ENCODE measurements at places on chromosomes 4 and X. TPM values are rescaled to one million over a fixed set of nuclear protein-coding genes. Genes with fewer than 3 reads are reported as not detected.

The TBC1D8B gene
- polyA plus RNA-seq = 1.6 TPM

The RAB40A gene
- 0.94 TPM for polyA plus RNA-seq

The MAGEC3 gene
- not detected for polyA plus RNA-seq

The AR gene
- polyA plus RNA-seq = 0.39 TPM

The CPZ gene
- polyA plus RNA-seq = 7.2 TPM

The SORCS2 gene
- 1.2 TPM for polyA plus RNA-seq

The CDKL2 gene
- polyA plus RNA-seq = 0.10 TPM

The VEGFC gene
- 2.3 TPM for polyA plus RNA-seq

The RHOH gene
- 0.87 TPM for polyA plus RNA-seq

The CAPN6 gene
- polyA plus RNA-seq = 1.3 TPM

The HSD17B13 gene
- polyA plus RNA-seq = 0.08 TPM

The PNMA6A gene
- polyA plus RNA-seq = 0.04 TPM

The DIAPH2 gene
- 4.5 TPM for polyA plus RNA-seq

The GPRASP2 gene
- polyA plus RNA-seq = 1.5 TPM

The KIAA0232 gene
- polyA plus RNA-seq = 10.5 TPM

The TACC3 gene
- 22.5 TPM for polyA plus RNA-seq

The SULT1E1 gene
- polyA plus RNA-seq = 0.10 TPM

The GYPB gene
- polyA plus RNA-seq = not detected

The SOX3 gene
- polyA plus RNA-seq = not detected

The SLC4A4 gene
- polyA plus RNA-seq = 0.39 TPM

The MED12 gene
- polyA plus RNA-seq = 14.0 TPM

The BTK gene
- polyA plus RNA-seq = 0.55 TPM

The ODAPH gene
- not detected for polyA plus RNA-seq

The GPR143 gene
- polyA plus RNA-seq = 1.7 TPM

The ARHGAP36 gene
- polyA plus RNA-seq = not detected

The P2RY4 gene
- polyA plus RNA-seq = not detected

The TEX13C gene
- polyA plus RNA-seq = not detected

The TRMT10A gene
- polyA plus RNA-seq = 3.2 TPM

The GRK4 gene
- 1.2 TPM for polyA plus RNA-seq

The PGAM4 gene
- not detected for polyA plus RNA-seq

The TNIP3 gene
- polyA plus RNA-seq = not detected

The CT55 gene
- not detected for polyA plus RNA-seq

The LDB2 gene
- polyA plus RNA-seq = 3.5 TPM

The PRRG3 gene
- polyA plus RNA-seq = 0.09 TPM

The ARHGAP4 gene
- polyA plus RNA-seq = 10.6 TPM

The WDR13 gene
- 96.8 TPM for polyA plus RNA-seq

The ARX gene
- not detected for polyA plus RNA-seq

The PLP1 gene
- 2.3 TPM for polyA plus RNA-seq

The SSX2B gene
- not detected for polyA plus RNA-seq

The CXCL8 gene
- polyA plus RNA-seq = 8.3 TPM

The DYNLT3 gene
- 42.4 TPM for polyA plus RNA-seq

The ESX1 gene
- polyA plus RNA-seq = not detected

The ARMCX4 gene
- polyA plus RNA-seq = 3.3 TPM

The FRMPD3 gene
- polyA plus RNA-seq = 0.04 TPM

The REPS2 gene
- 1.3 TPM for polyA plus RNA-seq

The FAM114A1 gene
- 13.5 TPM for polyA plus RNA-seq

The NAP1L3 gene
- polyA plus RNA-seq = 0.26 TPM

The BMP15 gene
- polyA plus RNA-seq = not detected

The RGN gene
- polyA plus RNA-seq = 1.4 TPM

The SPANXN4 gene
- polyA plus RNA-seq = not detected

The BANK1 gene
- polyA plus RNA-seq = 0.16 TPM

The UGT2A3 gene
- polyA plus RNA-seq = not detected

The USP27X gene
- 0.65 TPM for polyA plus RNA-seq

The C4orf51 gene
- polyA plus RNA-seq = not detected

The ATP10D gene
- polyA plus RNA-seq = 5.6 TPM

The AWAT2 gene
- not detected for polyA plus RNA-seq

The ITGB1BP2 gene
- polyA plus RNA-seq = 1.2 TPM

The ADGRL3 gene
- polyA plus RNA-seq = 0.12 TPM

All from esophagus (tissue), 2 donors.